ENCODE measurements at places on chromosomes 4 and X. TPM values are rescaled to one million over a fixed set of nuclear protein-coding genes. Genes with fewer than 3 reads are reported as not detected.

DNA sequence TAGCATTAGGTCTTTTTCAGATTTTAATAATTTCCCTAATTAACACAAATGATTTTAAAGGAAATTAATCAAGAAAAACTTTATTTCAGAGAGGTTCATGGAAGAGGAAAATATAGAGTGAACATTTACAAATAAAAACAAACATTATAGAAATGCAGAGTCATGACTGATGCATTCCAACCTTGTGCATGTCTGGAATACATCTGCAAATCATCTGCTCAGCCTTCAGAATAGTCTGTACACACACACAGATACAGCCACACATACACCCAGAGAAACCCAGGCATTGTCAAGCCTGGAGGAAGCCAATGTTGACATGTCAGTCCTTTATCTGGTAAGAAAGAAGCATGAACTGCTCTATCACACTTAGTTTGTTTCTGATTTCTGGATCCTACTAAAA is 61.3 kb upstream of the NFKB1 start:
- no peaks in the 10 kb centered on the region for H3K36me3 ChIP-seq
- no peak overlapping the region for H3K4me3 ChIP-seq
- H3K27me3 ChIP-seq, result no peaks in the 10 kb centered on the region
- DNase-seq, result no peak
- peaks cover 20% of the 10 kb centered on the region for H3K4me1 ChIP-seq
- H3K27ac ChIP-seq, result peak overlapping the region; percentile 50

DNA sequence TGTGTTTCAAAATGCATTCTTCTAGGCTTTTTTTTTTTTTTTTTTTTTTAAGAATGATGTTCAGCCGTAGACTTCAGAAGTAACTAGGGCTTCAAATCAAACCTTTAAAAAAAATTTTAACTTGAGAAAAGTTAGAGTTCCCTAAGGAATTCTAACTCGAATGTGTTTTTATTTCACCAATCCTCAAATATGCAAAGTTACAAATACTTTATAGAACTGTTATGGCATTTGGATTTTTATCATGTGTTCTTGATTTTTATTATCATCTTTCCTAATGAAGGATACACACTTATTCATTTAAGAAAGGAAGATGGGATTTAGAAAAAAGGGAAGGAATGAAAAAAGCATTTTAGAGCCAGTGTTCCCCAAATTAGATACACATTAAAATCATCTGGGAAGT is 200.6 kb upstream of the LDB2 start:
- no peak overlapping the region for H3K27ac ChIP-seq
- H3K27me3 ChIP-seq, result no peaks in the 10 kb centered on the region
- no peak overlapping the region for H3K4me3 ChIP-seq
- H3K36me3 ChIP-seq, result no peaks in the 10 kb centered on the region

DNA sequence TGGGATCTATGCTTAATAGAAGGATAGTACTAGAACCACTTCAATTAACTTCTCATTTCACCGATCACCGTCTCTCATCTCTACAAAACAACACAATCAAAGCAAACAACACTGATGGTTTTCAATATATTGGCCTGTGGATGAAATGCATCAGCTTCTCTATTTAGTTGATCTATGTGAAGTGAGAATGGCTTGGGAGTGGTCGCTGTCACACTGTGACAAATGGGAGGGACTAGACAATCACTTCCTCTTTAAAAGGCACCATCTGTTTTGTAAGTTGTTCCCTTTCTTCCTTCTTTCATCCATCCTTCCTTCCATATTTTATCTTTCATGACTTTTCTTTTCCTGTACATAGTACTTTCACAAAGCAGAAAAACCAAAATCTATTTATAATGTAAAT is 23.9 kb upstream of the NWD2 start:
- DNase-seq, result no peak
- no peaks in the 10 kb centered on the region for H3K27me3 ChIP-seq
- H3K4me1 ChIP-seq, result no peaks in the 10 kb centered on the region

DNA sequence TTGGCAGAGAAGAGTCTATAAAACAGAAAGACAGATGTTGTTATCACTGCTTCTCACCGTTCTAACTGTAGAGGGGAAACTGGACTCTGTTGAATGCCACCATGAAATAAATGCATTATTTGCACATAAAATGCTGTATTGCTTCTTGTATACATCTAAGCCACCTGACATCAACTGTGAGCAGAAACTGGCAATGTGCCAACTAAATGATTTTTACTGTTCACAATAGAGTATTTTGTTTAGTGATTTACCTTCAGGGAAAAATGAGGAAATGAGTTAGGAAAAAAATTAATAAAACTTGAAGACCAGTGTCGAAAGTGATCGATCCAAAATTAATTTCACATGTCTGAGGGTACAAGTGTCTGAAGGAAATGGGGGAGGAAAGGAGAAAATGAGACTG is 65.9 kb upstream of the TNIP3 start:
- no peak for DNase-seq
- no peaks in the 10 kb centered on the region for H3K27me3 ChIP-seq
- H3K4me1 ChIP-seq, result no peaks in the 10 kb centered on the region
- H3K27ac ChIP-seq, result no peak overlapping the region

DNA sequence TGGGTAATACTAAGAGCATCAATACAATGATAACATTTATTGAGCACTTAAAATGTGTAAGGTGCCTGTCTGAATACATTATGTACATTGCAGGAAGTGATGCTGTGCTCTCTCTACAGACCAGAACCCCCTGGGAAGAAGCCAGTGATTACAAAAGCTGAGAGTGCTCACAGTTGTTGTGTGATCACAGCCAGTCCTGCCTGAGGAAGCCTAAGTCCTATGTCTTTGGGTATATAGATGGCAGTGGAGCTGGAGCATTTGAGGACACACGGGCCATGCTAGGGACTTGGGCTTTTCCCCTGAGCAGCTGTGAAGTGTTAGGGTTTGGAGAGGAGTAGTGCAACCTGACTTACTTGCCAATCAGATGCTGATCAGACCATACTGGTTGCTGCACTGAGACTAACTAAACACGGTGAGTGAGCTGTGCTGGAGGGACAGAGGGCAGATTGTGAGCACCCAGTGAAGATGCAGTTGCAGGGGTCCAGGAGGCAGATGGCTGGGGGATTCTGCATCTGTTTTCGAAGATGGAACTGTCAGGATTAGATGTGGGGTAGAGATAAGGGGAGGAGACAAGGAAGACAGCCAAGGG is 60.8 kb upstream of the TBC1D14 start:
- peaks cover 28% of the 10 kb centered on the region for H3K36me3 ChIP-seq
- H3K27me3 ChIP-seq, result no peaks in the 10 kb centered on the region
- H3K27ac ChIP-seq, result no peak overlapping the region

GRCh38 chr4:173138624-173139023 is 30.0 kb upstream of the GALNT7 start:
- DNase-seq, result no peak
- no peaks in the 10 kb centered on the region for H3K27me3 ChIP-seq
- no peaks in the 10 kb centered on the region for H3K36me3 ChIP-seq
- no peaks in the 10 kb centered on the region for H3K4me1 ChIP-seq
- H3K27ac ChIP-seq, result no peak overlapping the region

DNA sequence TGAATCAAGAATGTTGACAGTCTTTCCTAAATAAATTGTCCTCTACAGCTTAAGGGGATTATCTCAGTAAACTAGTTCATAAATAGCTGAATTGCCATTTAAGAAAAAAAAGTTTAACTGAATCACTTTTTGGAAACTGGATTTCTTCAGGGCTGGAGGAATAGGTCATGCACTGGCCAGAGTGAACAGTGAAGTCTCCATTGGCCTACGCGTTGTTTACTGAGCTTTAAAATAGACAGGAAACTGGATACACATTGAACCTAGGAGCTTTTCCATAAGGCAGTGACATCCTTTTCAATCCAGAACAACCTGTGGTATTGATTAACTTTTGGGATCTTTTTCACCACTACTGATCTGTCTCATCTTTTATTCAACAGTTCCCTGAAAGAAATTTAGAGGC is 58.0 kb downstream of the COL4A6 start:
- no peak overlapping the region for H3K4me3 ChIP-seq
- H3K27ac ChIP-seq, result no peak overlapping the region
- H3K4me1 ChIP-seq, result no peaks in the 10 kb centered on the region
- H3K36me3 ChIP-seq, result no peaks in the 10 kb centered on the region
- no peaks in the 10 kb centered on the region for H3K27me3 ChIP-seq

DNA sequence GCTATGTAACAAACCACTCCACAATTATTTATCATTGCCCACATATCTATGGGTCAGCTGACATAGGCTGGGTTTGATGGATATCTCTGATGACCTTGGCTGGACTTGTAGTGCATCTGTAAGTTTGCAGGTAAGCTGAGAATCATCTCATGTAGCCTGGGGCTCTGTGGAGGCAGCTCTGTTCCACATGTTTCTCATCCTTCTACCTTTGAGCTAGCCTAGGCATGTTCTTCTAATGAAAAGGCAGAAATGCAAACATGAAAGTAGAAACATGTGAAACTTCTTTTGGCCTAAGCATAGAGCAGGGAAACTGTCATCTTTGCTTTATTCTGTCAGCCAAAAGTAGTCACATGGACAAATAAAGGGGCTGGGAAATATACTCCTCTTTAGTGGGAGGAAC is 18.2 kb downstream of the MRPL1 start:
- no peaks in the 10 kb centered on the region for H3K4me1 ChIP-seq
- peaks cover 36% of the 10 kb centered on the region for H3K36me3 ChIP-seq

GRCh38 chr4:186543206-186543605 is 12.2 kb downstream of the MTNR1A start:
- H3K36me3 ChIP-seq, result no peaks in the 10 kb centered on the region
- H3K27me3 ChIP-seq, result no peaks in the 10 kb centered on the region
- no peaks in the 10 kb centered on the region for H3K4me1 ChIP-seq
- no peak overlapping the region for H3K27ac ChIP-seq
- H3K4me3 ChIP-seq, result no peak overlapping the region

GRCh38 chrX:16433021-16433420 is 216.9 kb upstream of the S100G start:
- H3K27me3 ChIP-seq, result no peaks in the 10 kb centered on the region
- H3K4me1 ChIP-seq, result no peaks in the 10 kb centered on the region
- no peaks in the 10 kb centered on the region for H3K36me3 ChIP-seq

DNA sequence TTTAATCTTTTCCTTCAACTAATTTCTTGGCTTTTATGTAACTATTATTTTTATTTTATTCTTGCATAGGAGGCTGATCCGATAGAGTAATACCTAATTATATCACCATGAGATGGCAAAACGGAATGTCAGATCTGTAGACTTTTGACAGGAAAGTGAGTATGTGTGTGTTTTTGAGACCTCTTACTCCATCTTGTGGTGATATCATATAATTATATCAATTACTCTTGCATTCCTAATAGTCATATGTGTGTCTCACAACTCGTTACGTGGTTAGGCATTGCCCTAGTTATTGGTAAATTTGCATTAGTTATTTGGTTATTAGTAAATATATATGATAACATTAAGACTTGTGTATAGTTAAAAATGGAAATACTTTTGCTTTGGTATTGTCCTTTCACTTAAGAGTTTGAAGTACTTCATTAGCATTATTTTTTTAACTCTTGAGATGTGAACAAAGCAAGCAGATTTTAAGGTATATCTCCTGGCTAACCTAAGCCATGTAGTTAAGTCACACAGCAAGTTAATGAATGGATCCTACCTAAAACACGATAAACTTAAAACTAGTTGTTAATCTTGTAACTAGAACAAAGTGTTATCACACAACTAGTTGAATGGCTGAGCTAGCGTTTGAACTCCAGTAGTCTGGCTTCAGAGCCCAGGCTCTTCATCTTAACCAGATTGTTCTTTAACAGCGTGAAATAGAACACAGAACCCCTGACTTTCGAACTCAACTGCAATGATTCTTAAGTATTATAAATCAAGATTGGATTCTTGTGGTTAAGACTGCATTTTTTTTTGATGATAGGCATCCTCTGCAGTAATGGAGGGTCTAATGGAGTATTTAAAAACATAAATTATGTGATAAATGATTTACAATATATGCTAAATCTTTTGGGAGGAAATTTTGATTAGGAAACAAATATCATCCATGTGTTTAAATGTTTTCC is 67.1 kb downstream of the PGRMC2 start:
- H3K4me1 ChIP-seq, result peaks cover 5% of the 10 kb centered on the region
- no peak overlapping the region for H3K27ac ChIP-seq
- H3K36me3 ChIP-seq, result no peaks in the 10 kb centered on the region
- DNase-seq, result no peak
- no peaks in the 10 kb centered on the region for H3K27me3 ChIP-seq

- H3K27ac ChIP-seq, result no peak overlapping the region
- no peaks in the 10 kb centered on the region for H3K36me3 ChIP-seq
- no peak overlapping the region for H3K4me3 ChIP-seq
Observed at GRCh38 chr4:35918491-35918977, 325.8 kb downstream of the ARAP2 start.

DNA sequence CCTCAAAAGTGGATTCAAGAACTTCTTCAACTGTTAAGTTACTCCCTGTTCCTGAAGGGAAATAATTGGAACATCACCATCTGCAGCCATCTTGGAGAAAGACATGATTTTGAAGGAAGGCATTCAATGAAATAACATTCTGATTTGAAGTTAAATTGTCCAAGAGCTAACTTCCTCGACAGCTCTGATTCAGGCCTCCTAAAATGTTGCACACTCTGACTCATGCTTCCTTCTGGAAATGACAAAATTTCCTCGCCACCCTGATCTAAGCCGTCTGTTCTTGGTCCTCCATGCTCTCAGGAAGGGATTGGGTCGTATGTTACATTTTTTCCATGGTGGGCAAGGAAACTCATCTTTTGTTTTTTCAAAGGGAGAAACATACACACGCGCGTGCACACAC is 496.9 kb upstream of the DIPK2B start:
- H3K27ac ChIP-seq, result no peak overlapping the region
- no peaks in the 10 kb centered on the region for H3K4me1 ChIP-seq
- H3K36me3 ChIP-seq, result no peaks in the 10 kb centered on the region
- DNase-seq, result no peak
- H3K27me3 ChIP-seq, result no peaks in the 10 kb centered on the region

- no peaks in the 10 kb centered on the region for H3K36me3 ChIP-seq
- no peak for DNase-seq
- H3K4me3 ChIP-seq, result no peak overlapping the region
- H3K4me1 ChIP-seq, result no peaks in the 10 kb centered on the region
- H3K27ac ChIP-seq, result no peak overlapping the region
Observed at GRCh38 chr4:28682847-28683246, 1822.2 kb downstream of the STIM2 start.

- no peaks in the 10 kb centered on the region for H3K4me1 ChIP-seq
- no peaks in the 10 kb centered on the region for H3K27me3 ChIP-seq
- H3K4me3 ChIP-seq, result no peak overlapping the region
Observed at GRCh38 chr4:102723511-102723910, 37.3 kb downstream of the MANBA start.

Gene SLC7A11
- 3.2 TPM for total RNA-seq

Gene TDO2
- 1.4 TPM for total RNA-seq

Gene HADH
- 48.2 TPM for total RNA-seq

Gene KIAA0232
- total RNA-seq, result 28.1 TPM

Gene ASIC5
- not detected for total RNA-seq

Gene MID2
- 20.3 TPM for total RNA-seq

Gene DMD
- 29.4 TPM for total RNA-seq

Gene PDK3
- 22.3 TPM for total RNA-seq

Gene CXCL11
- total RNA-seq, result 0.62 TPM

Gene F11
- 20.5 TPM for total RNA-seq

Gene XPNPEP2
- total RNA-seq, result 2.9 TPM

Gene ERVMER34-1
- total RNA-seq, result 1.5 TPM

Gene OPRPN
- not detected for total RNA-seq

Gene MAML3
- 12.5 TPM for total RNA-seq

Gene ANAPC10
- 20.5 TPM for total RNA-seq

Gene CT45A2
- total RNA-seq, result not detected

Data from lower lobe of right lung (tissue), 2 donors.